ENCODE measurements at places on chromosomes 16 and 17.

- DNase-seq, result no peak
Observed at GRCh38 chr17:36943250-36944191, 5.2 kb upstream of the AATF start.

- no peak for DNase-seq
Observed at GRCh38 chr17:11459861-11460331, 138.4 kb upstream of the DNAH9 start.

DNA sequence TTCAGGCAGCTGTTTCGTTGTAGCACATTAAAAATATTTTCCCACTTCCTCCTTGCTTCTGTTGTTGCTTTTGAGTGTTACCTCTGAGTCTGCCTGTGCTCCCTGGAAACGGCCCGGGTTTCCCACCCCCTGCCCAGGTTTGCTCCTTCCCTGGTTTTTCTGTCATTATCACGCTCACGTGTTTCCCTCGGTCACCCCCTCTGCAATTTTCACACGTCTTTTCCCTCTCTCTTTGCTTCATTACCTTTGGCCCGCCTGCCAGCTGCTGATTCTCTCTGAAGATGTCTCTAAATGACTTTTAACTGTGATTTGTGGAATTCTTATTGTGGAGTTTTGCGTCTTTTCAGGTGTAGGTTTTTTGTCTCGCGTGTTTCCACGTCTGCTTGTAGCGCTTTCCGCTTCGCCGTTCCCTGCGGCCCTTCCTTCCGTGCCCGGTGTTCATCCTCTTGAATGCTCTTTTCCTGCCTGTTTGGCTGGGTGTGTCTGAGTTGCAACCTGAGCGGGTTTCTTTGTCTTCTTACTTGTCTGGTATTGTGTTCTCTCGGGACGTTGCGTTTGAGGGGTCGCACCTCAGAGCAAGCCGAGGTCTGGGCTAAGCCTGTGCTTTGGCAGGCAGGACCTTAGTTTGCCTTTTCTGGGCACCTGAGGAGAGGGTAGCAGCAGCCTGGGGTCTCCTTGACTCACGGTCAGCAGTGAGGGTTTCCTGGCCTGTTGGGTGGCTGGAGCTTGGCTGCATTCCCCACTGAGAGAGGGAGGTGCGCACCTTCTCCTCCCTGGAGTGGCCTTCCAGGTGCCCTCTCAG is 96.3 kb upstream of the ZNF750 start:
- DNase-seq, result no peak

- no peak for DNase-seq
Observed at GRCh38 chr17:683499-684254, 31.0 kb downstream of the VPS53 start.

DNA sequence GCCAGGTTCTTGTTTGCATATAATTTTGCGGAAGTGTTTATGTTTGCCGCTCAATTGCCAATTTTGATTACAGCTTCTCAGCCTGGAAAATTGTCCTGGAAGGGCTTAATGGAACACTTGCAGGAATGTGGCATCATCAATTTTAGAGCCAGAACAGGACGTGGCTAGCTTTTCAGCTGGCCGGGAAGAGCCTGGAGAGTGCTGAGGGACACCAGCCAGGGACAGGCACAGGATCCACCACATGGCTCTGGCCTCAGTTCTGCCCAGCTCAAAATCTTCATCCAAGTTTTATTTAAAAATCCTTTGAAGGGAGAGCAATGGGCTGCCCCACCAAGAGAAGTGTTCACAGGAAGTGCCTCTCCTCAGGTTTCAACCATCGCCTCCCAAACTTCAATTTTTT is 287.2 kb upstream of the HSBP1 start:
- DNase-seq, result no peak

GRCh38 chr17:40286473-40286872 is 1.2 kb upstream of the CDC6 start:
- DNase-seq, result no peak
